ENCODE measurements at places on chromosomes 4 and X.

DNA sequence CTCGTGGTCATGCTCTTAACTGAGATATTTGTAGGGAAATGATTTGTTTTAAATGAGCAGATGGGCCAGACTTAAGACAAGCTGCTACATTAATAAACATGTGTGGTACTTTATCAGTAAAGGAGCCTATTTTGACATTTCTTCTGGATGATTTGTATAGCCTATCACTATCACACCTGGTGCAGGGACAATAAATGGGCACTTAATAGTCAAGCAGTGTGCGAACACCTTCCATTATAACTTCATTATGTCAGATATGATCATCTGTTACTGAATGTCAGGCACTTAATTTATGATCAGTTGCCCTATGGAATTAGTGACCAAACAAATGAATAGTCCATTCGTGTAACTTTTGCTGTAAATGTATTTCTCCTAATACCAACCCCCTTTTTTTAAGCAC, 628.8 kb downstream of the ADGRL3 start:
- DNase-seq: no peak

- DNase-seq: no peak
Measured at GRCh38 chrX:2677764-2678163, 13.3 kb upstream of the CD99 start.

DNA sequence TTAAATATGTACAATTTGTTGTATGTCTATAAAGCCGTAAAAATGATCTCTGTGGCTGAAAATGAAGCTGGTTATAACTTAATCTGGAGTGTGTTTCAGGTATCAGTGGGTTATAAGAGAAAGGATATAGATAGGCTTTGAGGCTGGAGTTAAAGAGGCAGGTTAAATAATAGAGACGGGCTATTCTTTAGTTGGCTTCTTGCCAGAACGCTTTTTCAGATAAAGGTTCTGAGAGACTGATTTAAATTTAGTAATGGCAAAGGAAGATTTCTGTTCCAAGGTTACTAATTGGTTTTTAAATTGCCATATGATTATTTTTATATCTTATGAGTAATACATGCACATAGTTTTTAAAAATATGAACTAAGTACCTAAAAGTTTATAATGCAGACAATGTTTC, 117.4 kb downstream of the AWAT2 start:
- DNase-seq: no peak

- no peak for DNase-seq
Measured at GRCh38 chr4:133149932-133150471, 908 bp downstream of the PCDH10 start.

DNA sequence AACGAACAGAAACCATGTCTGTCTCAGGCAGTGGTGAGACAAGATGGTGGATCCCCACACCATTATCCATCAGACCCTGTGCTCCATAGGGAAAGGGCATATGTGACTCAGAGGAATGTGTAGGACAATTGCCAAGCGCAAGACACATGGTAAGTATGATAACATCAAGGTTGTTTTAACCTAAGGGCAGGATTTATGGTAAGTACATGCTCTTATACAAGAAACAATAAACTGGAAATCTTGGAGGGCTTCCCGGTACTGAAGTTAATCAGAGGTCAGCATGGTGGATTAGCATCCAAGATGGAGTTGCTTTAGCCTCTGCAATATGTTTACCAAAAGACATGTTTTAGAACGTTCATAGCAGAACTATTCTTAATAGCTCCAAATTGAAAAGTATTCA, 355.0 kb downstream of the PPP1R2C start:
- DNase-seq: no peak

- no peak for DNase-seq
Measured at GRCh38 chr4:17173300-17173699, 274.9 kb upstream of the LDB2 start.

DNA sequence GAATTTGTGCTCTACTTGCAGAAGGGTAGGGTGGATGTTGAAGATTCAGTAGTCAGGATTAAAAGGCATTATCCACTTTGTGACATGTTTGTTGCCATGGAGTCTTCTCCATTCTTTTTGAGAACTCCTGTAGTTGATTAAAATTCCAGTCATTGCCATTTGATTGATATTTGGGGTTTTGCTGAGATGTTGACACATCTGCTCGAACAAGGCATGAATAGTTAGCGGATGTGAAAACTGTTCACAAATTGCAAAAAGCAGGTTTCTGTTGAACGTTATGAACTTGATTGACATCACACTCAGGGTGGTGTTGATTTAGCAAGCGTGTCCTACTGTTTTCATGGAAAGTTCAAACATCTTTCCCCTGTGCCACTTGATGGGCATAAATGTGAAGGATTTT, 16.9 kb downstream of the LIMCH1 start:
- DNase-seq: no peak

DNA sequence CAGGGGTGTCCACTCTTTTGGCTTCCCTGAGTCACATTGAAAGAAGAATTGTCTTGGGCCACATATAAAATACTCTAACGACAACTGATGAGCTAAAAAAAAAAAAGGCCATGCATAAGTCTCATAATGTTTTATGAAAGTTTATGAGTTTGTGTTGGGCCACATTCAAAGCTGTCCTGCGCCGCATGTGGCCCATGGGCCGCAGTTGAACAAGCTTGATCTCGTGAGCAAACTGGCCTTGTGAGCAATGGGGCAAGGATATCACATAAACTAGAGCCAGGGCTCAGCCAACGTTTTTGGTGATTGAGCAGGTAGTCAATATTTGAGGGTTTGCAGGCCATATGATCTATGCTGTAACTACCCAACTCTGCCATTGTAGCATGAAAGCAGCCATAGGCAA, 44.6 kb upstream of the PHKA2 start:
- DNase-seq: no peak

GRCh38 chrX:5936438-5936837, 292.2 kb downstream of the NLGN4X start:
- no peak for DNase-seq

GRCh38 chr4:53307819-53308780, 57.8 kb downstream of the SCFD2 start:
- DNase-seq: no peak

DNA sequence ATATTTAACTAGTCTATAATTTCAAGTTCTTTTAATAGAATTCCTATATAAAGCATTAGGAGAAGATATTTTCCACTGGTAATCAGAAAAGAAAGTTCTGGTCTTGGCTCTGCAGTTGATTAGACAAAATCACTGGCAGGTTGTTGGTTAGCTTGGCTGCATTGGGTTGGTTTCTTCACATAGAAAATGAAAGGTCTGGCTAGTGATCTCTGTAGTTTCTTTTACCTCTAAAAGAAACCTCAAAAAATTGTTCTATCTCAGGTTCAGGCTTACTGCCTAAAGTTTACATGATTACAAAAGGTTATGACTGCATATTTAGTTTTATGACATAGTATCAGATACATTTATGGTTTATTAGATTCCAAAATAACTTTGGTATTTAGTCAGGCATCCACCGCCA, 95.8 kb upstream of the NAP1L5 start:
- DNase-seq: no peak

DNA sequence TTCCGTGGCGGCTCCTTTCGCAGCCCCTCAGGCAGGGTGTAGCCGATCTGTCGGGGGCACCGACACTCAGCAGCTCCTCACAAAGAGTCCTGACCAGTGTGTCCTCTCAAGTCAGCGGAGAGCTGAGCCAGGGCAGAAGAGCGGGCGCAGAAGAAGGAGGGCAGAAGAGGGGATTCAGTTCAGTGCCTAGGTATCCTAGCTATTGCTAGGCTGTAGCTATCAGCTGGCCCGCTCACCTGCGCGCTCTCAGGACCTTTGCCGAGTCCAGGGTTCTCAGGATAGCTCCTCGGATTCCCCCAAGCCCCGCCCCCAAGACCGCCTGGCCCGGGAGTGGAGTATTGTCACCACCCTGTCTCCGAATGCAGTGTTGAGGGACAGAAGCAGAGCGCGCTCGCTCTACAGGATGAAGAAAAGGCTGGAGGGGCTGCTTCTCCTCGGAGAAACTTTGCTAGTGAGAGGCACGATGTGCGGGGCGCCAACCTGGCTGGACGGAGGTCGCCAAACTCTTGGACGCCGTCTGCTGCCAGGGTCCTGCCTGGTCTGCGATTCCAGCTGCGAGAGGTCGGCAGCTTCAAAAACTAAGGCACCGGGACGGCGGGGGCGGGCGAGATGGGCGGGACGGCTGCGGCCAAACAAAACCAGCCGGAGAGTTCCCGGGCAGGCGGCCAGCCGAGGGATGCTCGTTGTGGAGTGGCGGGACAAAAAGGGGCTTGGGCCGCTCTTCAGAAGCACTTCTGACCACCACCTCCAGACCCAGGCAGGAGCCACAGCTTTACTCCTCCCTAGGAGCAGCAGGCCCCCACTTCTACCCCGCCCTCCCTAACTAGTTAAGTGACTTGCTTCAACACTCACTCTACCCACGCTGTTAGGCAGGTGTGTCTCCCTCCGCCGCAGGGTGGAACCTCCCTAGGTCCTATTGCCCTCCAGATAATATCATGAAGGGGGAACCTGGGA, at the start of gene XKRX:
XKRX (minus strand) TSS at position 258 of the 954 bp plus-strand sequence. CDS start 613 bp downstream, outside the sequence.
- DNase-seq: no peak

- DNase-seq: no peak
Measured at GRCh38 chr4:159018062-159018629, 84.7 kb upstream of the RAPGEF2 start.

DNA sequence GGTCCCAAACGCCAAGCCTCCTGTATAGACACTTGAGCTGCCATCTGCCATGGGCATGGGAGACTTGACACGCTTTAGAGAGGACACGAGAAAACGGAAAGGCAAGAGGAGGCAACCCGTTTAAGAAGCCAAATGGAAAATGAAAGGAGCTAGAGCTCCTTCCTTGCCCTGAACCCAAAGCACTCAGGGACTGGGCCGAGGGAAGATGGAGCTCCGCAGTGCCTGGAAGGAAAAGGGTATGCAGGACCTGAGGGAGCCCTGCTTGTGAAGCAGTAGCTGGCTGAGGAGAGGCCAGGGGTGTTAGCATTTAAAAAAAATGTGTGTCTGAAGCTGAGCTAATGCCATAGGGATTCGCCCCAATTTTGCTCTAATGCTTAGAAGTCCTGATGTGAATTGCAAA, 15.1 kb downstream of the MCF2 start:
- DNase-seq: no peak

- no peak for DNase-seq
Measured at GRCh38 chr4:7300711-7301095, 108.4 kb downstream of the SORCS2 start.

DNA sequence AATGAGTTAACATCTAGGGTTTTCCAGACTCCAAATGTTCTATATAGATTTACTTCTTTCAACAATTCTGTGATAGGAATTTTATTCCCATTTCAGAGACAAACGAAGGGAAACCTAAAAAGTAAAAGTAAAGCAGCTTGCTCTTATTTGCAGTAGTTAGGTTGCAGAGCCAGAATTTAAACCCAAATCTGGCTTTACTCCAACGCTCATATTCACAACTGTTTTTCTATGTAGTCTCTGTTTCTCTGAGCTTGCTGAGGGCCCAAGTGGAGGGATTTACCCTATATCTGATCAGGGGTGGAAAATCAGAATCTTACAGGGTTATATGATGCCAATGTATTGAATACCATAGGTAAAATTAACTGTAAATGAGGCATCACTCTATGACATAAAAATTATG, 599.1 kb upstream of the GRIA3 start:
- no peak for DNase-seq

DNA sequence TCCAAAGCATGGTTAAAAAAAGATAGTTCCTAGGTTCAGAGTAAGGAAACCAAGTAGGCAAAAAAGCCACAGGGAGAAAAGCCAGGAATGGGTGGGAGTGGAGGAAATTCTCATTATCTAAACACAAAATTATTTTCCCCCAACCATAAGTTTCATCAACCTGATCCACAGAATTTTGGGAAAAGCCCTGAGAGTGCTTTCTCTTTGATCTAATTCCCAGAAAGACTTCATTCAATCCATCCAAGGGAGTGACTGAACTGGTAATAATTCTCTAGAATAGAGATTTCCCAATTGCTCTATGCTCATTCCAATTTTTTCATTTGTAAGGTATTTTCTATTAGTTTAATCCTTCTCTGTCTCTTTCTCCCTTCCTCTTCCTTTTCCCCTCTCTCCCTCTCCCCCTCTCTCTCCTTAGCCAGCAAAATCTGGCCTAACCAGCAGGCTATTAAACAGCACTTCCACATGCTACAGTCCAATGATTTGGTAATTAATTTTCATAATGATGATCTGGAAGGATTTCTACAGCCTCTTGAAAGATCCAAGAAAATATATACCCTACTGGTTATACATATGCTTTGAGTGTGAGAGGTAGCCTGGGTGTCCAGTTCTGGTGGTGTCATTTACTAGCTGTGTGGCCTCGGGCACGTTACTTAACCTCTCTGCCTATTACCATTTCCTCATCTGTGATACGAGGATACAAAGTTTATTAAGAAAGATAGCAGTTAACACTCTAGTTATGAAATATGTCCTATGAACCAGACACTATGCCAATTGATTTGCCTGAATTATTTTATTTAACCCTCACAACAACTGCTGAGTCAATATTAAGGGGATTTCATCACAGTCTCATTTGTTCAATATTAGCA, 251.5 kb upstream of the RASGEF1B start:
- no peak for DNase-seq

- DNase-seq: no peak
Measured at GRCh38 chr4:90960840-90961239, 833.6 kb downstream of the CCSER1 start.

GRCh38 chrX:133444952-133445831, 29.9 kb upstream of the GPC4 start:
- no peak for DNase-seq

Measured in activated T-helper 1 cell treated with Interleukin-2 at 50 U/mL for 16 hours (primary cell).